ENCODE measurements at places on chromosomes 3 and 15.

DNA sequence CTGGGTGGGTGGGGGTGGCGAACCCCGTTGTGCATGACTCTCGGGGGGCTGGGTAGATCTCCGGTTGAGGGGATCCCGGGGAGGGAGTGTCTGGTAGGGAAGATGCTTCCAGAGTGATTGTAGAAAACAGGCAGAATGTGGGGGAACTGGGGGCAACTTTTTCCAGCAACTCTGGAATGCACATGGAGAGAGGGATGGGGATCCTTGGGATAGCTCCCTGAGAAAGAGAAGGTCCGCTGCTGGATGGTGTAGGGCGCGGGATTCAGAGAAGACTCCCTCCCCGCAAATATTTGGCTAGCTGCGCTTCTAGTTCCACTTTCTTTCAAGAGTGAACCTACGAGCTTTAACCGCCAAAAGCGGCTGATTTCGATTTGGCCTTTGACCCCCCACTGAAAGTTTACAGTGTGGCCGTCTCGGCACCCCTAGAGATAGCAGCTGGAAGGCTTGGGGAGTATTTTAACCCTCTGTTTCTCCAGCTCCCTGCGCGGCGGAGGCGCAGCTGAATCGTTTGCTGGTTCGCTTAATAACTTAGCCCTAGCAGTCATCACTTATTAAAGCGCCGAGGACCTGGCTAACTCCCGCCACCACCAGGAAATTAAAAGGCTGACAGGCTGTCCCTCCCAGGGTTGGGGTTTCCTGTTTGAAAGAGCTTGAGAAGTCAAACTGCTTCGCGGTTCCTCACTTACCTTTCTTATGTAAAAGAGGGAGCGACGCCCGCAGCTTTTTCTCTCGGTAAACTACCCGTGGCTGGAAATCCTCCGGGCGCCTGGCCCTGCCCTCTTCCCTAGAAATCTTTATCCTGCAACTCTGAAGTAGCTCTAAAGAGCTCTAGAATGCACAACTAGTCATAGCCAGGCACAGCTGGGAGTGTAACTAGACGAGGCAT lies 1.2 kb downstream of the PHLDB2 start:
- peak; percentile 9 for DNase-seq

DNA sequence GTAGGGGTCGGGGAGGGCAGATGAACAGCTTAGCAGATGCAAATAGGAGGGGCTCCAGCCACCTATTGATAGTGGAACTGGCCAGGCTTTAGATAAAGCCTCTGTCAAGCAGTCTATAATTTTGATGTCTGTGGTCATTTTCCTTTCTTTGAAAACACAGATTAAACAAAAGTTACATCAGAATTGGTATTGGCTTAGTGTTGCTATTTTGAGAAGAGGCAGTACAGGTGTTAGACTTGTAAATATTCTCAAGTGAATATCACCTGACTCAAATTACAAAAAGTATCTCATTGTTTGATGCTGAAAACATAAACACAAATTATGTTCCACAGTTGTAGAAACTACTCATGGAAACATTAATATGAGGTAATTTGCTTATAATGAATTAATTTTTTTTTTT lies 18.1 kb downstream of the GHRL start:
- DNase-seq, result no peak

GRCh38 chr3:50297384-50297775 lies 1.8 kb downstream of the HYAL3 start:
- no peak for DNase-seq

GRCh38 chr15:62818691-62819090 lies 223.9 kb upstream of the TPM1 start:
- DNase-seq, result no peak

DNA sequence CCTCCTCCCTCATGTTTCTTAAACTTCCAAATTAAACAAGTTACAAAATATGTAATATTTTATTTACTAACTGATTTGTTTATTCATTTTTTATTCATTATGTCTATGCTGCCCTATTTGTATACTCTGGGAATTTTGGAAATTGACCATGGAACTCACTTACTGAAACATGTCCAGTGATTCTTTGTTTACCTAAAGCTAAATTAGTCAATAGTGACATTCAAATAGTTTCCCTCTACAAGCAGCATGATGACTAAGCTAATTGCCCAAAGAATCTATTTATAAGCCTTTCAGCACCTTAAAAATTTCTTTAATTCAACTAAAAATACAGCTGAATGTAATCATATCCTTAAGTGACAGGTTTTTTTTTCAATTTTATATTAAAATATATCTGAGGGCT lies 437.7 kb downstream of the SI start:
- no peak for DNase-seq

DNA sequence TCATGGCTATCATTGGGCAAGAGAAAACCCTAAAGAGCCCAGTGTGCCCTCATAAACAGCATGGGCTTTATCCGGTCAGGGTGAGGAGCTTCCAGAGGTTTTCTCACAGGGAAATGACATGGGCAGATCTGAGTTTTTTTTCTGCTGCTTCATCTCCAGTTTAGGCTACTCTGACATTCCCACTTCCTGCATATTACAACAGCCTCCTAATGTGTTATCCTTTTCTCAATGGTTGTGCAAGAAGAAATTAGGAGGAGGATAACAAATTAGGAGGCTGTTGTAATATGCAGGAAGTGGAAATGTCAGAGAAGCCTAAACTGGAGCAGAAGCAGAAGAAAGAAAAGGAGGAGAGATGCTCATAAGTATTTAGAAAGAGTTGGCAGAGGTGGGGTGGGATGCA lies 175.6 kb downstream of the MTHFS start:
- DNase-seq, result no peak

DNA sequence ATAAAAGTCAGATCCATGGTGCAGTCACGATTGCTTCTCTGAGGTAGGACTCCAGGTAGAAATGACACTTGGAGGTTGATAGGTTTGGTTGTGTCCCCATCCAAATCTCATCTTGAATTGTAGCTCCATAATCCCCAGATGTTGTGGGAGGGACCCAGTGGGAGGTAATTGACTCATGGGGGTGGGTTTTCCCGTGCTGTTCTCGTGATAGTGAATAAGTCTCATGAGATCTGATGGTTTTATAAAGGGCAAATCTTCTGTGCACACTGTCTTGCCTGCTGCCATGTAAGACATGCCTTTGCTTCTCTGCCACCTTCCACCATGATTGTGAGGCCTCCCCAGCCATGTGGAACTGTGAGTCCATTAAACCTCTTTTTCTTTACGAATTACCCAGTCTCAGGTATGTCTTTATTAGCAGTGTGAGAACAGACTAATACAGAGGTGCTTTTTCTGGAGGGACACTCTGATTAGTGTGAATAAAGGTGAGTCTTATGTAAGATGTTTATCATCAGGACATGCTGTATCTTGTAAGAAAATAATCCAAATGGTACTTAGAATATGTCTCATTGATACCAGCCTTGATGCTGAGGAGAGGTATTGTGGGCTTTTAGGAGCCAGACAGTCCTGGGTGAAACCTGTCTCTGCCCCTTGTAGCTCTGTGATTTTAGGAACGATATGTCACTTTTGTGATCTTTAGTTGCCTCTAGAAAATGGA lies 43.0 kb downstream of the SLCO3A1 start:
- DNase-seq, result no peak

DNA sequence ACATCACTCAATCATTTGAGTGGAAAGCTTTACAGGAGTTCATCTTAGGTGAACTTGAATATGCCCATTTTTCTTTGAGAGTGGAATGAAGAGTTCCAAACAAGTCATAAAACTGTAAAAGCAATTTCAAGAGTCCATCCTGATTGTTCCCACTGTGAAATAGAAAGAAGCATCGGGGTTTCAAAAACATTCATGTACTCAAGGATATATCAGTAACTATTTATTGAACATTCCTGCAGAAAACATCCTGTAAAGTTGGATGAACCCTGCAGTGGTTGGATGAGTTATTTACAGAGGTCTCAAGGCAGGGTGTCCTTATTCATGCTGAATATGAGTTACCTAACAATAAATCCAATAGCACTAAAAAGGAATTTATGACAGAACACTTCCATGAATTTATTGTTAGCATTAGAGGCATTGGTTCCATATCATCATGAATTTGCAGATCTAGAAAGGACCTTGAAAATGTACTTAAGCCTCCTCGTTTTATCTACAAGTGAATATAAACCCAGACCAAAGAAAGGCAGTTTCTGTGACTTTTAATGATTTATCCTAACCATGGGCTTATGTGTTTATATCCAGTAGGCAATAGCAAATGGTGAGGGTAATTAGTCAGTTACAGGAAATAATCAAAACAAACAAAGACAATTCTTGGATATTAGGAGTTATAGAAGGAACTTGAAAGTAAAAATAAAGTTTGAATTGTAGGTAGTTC lies 361.9 kb upstream of the KCNMB2 start:
- no peak for DNase-seq
